ENCODE measurements at places on chromosomes 1 and 21.

- no peak for DNase-seq
These were observed 2.5 kb downstream of the C1orf115 start for GRCh38 chr1:220692436-220693228.

- DNase-seq: no peak
These were observed 1.3 kb downstream of the PLA2G2A start for GRCh38 chr1:19978143-19978542.

DNA sequence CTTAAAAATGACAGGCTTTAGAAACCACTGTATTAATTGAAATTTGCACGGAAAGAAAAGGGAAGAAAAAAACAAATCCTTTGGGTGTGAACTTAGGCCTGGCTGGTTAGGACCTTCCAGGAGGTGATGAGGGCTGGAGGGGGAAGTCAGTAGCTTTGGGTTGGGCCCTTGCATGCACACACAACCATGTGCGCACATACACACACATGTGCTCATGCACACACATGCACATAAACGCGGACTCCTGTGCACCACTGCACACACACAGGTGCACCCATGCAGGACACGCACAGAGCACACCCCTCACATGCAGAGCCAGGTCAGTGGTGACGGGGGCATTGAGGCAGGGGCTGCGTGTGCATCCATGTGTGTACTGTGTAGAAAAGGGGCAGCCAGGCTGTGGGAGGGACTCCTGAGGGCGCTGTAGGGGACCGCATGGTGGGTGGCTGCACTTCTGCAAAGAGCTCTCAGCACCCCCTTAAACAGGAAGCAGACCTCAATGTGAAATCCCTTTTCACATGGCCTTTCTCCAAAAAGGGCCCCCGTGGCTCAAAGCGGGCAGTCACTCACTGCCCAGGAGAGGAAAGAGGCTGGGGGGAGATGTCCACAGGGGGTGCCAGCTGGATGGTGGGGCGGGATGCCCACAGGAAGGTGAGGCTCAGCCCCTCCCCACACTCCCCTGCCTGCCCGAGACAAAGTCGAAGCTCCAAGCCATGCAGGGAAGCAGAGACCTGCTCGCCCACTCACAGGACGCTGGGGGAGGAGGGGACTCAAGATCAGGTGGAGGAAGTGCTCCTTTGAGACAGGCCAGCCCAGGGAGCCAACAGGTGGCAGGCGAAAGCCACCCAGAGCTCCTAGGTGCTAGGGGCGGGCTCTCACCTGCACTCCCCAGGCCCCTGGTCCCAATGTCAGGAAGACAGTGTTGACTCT is 95.2 kb downstream of the ITPKB start:
- DNase-seq: no peak

DNA sequence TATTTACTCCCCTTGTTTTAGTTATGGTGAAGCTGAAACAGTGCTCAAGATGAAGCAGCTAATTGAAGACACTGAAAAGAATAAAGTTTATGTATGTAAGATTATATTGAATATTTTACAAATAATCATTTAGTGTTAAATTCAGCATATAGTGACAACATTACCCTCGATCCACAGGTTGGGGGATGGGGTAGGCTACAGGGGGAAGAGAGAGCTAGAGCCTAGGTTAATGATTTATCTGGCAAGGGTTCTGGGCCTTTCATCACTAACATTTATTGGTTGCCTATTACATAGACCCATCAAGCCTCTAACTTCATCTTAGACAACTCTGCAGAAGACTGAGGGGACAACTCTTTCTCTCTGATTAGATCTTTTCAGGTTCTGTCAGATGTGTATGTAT is 21.3 kb downstream of the ZCCHC17 start:
- DNase-seq: no peak

DNA sequence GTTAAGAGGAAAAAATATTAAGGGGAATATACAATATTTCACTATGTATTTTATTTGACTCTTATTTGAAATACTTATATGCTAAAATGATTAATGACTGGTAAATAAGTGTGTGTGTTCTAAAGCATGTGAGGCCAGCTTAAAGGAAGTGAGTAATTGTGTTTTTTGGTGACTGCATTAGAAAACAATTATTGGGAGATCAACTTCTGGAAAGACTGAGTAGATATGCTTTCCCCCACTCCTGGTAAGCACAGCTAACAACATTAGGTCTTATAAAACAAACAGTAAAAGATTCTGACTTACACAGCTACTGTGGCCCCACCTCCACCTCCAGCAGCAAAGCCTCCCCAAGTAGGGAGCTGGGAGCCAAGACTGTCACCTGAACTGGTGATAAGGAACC is 403.0 kb downstream of the SRGAP2C start:
- DNase-seq: no peak

DNA sequence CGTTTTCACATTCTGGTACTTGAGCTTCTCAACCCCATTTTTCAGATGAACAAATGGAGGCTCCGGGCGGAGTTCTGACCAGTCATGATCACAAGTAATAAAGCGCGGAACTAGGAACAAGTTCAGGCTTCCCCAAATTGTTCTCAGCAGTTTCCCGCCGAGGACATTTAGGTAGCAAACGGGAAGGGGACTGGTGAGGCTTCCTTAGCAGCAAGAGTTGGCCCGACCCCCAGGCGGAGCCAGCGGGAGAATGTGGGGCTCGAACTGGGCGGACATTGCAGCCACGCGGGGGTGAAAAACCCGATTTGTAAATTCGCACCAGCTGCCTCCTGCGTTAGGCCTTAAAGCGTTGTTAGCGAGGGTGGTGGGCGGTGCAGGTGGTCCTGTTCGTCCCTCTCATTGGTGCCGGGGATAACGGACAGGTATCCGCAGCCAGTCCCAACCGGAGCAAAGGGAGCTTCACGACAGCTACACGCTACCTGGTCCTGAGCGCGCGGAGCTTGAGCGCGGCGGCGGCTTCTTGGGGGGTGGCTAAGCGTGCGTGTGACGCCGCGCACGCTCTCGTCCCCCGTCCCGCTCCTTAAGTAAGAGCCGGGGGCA is 15.3 kb downstream of the SEMA6C start:
- DNase-seq: peak; percentile 79

DNA sequence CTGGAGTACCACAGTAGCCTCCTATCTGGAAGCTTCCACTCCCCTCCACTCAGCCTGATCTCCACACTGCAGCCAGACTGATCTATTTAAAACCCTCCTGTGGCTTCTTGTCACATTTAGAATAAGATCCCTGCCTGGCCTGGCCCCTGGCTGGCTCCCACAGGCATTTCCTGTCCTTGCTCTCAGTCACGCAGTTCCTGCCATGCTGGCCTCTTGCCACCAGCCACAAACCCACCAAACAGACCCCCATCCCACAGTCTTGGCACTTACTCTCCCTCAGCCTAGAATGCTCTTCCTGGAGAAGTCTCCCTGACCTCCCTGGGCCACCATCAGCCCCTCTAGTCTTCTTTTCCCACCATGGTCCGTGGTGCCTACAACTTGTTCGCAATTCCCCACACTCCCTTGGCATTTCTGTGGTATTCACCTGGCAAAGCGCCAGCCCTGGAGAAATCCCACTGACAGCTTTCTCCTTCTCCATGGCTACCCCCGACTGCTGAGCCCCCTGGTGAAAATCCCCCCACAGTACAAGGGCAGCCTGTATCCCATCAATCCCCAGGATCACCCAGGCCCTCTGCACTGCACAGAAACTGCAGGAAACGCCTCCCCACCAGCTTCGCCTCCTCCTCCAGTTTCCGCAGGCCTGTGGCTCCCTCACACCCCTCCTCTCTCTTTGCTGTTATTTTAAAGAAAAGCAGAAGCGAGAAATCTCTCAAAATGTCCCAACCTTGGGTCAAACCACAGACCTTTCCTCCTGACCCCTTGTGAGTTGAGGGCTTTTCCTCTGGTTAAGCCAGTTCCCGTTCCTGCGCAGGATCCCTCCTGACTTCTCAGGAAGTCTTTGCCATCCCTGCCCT is 94.5 kb downstream of the SYT2 start:
- DNase-seq: no peak

- no peak for DNase-seq
These were observed 41.2 kb upstream of the CFAP298 start for GRCh38 chr21:32653326-32653901.

DNA sequence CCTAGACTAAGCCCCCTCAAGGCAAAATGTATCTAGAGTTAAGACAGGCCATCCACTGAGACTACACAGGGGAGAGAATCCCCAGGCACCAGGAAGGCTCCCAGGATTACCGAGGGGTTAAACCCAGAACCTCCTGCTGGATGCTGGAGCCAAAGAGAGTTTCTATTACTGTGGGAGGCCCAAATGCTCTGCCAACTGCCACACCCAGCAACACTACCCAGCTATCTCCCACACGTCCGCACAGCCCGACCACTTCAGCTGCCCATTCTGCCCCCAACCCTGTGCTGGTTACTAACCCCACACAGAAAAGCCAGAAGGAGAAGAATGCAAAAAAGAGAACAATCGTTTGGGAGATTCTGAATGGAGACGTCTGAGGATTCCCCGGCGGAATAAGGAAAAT is 63.6 kb downstream of the CD46 start:
- DNase-seq: no peak

- no peak for DNase-seq
These were observed 4.2 kb downstream of the GLIS1 start for GRCh38 chr1:53734650-53735211.

- no peak for DNase-seq
These were observed 78.7 kb upstream of the ATP1B1 start for GRCh38 chr1:169027607-169028320.

GRCh38 chr1:158248118-158248517 is 6.1 kb upstream of the CD1A start:
- no peak for DNase-seq

DNA sequence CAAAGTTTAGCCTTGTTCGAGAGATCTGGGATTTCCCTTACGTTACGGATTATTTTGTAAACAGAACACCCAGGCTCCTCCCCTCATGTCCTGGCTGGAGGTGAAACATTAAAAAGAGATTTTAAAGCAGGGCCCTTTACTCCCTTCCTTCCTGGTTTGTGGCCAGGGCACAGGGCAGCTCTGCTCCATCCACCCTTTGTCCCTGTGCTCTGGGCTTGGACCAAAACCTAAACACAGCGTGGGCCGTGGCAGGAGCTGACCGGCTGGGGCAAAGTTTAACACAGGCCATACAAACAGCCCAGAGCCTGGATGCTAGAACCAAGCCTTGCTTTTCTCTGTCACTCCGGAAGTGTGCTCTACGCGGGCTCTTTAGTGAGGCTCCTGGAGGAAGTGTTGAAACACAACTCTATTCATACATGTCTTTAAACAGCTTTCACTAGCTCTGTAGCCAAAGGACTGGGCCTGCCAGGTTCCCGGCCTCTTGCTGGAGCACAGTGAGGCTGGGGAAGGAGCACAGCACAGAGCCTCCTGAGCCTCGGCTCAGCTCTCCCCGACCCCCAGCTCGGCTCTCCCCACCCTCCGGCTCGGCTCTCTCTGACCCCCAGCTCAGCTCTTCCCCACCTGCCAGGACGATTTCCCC is 84.7 kb downstream of the PDE9A start:
- DNase-seq: no peak

DNA sequence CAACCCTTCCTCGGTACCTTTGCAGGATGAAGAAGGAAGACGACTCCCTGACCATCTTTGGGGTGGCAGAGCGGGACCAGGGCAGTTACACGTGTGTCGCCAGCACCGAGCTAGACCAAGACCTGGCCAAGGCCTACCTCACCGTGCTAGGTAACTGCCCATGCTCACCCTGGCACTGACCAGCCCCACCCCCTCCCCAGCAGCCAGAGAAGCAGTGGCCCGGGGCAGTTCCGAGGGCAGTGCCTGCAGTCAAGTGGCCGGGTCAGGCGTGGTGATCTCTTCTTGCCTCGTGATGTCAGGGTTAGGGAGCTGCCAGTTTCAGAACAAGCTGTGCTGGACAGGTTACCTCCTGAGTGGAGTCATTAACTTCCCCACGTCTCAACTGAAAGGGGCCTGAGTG is 66.4 kb upstream of the CNTN2 start:
- DNase-seq: no peak

- peak; percentile 17 for DNase-seq
These were observed 33.3 kb downstream of the GNPAT start for GRCh38 chr1:231274119-231274825.

- no peak for DNase-seq
These were observed 63.2 kb downstream of the ST6GALNAC3 start for GRCh38 chr1:76137746-76138145.

GRCh38 chr21:35855484-35855883 is 204.8 kb downstream of the SETD4 start:
- DNase-seq: no peak

DNA sequence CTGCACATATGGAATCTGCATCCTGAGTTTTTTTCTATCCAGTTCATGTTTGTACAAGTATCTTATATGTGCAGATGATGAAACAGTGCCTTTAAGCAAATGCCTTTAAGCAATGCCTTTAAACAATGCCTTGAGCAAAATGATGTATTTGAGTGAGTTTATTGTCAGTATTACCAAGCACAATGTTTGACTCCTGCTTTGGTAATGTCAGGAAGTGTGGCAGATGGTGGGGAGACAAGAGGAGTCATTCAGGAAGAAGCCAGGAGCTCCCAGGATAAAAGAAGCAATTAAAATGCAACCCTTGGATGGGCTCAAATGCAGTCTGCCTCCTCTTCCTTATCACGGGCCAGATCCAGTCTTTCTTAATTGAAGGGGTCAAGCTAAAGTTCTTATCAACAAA is 108.7 kb upstream of the KCNJ15 start:
- no peak for DNase-seq

DNA sequence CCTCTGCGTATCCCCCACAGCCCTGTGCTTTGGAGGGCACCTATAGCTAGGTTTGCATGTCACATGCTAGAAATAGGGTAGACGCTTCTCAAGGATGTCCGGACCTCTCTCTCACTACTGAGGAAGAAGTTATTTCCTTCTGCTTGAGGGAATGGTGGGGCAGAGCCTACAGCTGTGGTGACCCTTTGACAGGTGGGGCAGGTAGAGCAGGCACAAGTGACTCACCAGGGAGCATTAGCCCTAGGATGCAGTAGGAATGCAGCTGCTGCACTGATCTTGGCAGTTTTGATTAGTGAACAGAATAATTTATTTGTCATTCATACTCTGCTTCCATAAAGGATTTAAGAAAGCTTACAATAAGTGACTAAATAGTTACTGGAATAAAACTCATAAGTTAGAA is 129.6 kb upstream of the HOOK1 start:
- DNase-seq: no peak

GRCh38 chr1:220991506-220991905 is 112.3 kb downstream of the HLX start:
- no peak for DNase-seq

DNA sequence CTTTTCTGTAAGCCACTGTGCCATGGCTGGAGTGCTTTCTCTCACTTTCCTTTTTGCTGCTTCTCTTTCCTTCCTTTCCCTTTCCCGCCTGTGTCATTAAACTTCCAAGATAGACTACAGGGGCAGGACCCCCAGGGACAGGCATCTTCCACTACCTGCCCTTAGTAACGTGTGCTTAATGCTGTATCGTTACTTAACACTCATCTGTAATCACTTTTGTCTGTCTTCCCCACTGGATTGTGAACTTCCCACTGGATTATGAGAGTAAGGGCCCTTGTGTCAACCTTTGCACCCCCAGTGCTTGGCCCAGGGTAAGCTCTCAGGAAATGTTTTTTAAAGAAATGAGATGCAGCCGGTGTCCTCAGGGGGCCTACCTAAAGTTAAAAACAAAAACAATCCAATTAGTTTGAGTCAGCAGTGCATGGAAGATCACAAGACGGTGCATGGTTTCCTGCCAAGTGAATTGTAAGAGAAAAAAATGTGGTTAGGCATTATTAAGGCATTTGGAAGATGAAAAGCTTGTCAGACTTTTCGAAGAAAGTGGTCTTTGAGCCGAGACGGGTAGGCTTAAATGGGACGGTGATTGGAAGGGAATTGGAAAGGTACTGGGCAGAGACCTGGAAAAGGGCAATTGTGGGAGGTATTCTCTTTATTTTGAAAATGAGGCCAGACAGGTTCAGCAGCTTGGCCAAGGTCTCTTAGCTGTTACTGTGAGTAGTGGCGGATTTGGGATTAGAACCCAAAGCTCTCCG is 958 bp downstream of the LYPLAL1 start:
- DNase-seq: no peak

- no peak for DNase-seq
These were observed 34.1 kb upstream of the EPS15 start for GRCh38 chr1:51552929-51553807.

Data from stimulated activated CD8-positive, alpha-beta memory T cell treated with anti-CD3 and anti-CD28 coated beads, Interleukin-15, amount 100 ng/mL, for 48 hours (primary cell).